ENCODE measurements at places on chromosomes 5 and 9.

DNA sequence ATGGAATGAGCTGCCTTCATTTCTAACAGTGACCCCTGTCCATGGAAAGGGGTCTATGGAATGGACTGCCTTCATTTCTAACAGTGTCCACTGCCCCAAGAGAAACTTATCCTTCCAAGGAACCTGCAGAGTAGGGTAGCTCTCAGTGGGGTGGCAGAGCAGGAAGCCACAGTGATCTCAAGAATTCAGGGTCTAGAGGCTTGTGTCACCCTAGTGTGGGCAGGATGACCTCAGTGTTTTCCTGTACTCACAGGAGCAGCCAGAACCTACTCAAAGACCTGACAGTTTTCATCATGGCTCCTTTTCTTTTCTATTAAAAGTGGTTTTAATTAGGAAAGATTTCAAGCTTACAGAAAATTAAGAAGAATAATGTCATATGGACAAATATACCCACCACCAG lies 27.5 kb downstream of the SEC61B start:
- no peak for DNase-seq

DNA sequence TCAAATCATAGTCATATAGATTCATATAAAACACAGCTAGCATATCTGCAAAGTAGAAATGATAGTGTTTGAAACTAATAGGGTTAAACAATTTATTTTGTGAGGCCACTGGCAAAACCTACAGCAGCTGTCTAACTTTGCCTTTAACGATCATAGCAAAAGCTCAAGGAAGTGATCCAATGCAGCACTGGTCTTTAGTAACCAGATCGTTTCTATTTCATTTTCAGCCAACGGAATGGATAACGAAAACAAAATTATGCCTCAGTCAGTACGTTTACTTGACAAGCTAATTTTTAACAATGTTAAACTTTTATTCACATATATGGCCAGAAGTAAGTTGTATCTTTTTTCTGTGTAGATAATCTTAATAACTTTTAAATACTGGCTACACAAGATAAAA lies 17.7 kb downstream of the MLLT3 start:
- no peak for DNase-seq

DNA sequence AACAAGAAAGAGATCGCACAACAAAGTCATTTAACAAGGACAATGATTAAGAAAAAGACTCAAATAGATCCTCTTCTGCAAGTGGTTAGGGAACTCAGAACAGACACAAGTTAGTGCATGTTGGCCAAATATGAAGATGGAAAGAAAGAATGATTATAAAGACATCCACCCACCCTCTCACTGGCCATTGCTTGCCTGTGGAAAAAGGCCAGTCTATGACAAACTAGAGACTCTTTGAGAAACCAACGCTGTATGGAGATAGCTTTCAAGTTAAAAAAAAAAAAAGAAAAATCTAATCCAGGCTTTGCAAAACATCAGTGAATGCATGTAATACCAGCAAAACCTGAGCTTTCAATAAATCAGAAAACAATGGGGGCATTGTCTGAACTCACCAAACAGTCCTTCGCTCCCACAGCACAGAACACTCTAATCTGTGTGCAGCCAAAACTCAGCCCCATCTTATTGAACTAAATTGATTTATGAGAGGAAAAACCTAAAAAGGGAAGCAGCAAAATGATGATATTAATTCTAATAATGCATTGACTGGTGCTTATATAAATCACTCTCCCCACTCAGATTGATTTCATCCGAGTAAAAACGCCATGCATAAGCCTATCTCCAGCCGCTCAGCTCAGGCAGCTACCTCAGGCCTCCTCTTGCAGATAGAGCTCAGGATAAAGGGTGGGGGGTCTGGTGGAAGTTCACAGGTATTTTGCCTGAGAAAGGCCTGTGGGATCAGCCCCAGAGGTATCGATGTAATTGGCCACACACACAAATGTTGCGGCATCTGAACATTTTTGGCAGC lies 547.1 kb downstream of the CCDC171 start:
- DNase-seq: no peak

GRCh38 chr9:93663877-93664548 lies 87.6 kb downstream of the PHF2 start:
- DNase-seq: no peak

GRCh38 chr5:84748313-84748712 lies 363.6 kb upstream of the EDIL3 start:
- no peak for DNase-seq

DNA sequence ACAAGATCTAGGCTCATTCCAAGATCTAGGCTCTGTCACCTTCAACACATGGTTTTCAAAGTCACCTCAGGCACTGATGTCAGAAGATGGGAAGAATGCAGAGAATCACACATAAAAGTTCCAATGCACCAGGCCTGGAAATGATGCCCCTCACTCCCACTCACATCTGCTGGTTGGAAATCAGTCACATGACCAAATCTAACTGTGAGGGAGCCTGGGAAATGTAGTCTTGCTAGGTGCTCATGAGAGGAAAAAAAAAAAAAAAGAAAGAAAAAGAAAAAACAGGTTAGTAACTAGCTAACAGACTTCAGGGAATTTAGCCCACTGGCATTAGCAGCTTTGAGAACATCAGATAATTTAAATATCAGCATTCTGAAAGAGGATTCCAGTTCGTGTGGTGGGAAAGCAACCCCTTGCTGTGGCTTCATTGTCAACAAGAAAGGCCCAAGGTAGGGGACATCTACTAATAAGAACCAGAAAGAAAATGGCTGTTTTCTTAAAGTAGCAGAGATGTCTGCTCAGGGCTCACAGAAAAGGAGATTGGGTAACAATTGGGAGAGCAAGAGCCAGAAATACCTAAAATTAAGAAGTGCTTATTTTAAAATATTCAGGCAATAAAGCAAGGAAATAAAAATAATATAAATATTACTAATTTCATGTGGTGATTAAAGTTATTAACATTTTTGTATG lies 614.3 kb downstream of the ACTL7B start:
- no peak for DNase-seq
